Stimulated activated CD4-positive, alpha-beta T cell treated with anti-CD3 and anti-CD28 coated beads, Interleukin-15, amount 100 ng/mL, for 1 hour (primary cell): ENCODE measurements at places on chromosomes 5 and 9.

DNA sequence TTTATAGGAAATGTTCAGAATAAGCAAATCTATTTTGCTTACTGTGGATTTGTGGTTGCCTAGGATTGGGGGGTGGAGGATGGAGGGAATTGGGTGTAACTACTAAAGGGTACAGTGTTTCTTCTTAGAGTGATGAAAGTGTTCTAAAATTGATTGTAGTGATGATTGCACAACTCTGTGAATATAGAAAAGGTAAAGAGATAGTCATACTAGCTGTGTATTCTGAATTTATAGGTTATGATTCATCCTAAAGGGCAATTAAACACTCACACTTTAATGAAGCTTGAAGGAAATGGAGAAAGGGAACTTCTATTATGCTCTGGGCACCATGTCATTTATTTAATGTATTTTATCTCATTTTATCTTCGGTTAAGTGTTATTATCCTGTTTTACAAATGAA, 9.9 kb downstream of the TXNDC8 start:
- DNase-seq: no peak

DNA sequence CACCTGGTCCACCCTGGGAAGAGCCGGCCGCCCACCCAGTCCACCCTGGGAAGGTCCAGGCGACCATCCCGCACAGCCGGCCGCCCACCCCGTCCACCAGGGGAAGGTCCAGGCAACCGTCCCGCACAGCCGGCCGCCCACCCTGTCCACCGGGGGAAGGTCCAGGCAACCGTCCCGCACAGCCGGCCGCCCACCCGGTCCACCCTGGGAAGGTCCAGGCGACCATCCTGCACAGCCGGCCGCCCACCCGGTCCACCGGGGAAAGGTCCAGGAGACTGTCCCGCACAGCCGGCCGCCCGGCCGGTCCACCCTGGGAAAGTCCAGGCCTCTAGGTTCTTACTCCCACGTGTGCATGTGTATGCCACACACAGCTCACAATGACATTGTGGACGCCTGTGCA, 6.7 kb upstream of the QSOX2 start:
- DNase-seq: no peak

DNA sequence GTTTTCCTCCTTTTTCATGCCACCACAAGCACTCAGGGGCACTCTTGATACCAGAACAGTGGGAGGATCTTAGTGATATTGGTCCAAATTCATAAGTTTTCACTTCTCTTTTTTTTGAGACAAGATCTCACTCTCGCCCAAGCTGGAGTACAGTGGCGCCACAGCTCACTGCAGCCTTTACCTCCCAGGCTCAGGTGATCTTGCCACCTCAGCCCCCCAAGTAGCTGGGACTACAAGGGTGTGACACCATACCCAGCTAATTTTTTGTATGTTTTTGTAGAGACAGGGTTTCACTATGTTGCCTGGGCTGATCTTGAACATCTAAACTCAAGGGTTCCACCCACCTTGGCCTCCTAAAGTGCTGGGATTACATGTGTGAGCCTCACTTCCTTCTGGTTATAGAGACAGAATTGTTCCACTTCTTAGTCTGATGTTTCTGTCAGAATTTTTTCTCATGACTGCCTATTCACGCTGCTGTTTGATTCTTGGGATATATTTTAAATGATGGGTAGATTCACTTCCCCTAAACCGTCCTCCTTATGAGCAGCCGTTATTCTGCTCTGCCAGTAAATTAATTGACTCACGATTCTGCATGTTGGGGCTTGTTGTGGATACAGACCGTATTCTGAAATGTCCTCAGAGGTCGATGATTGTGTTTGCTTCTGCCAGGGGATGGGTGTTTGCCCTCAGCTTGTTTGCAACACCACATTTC, 30.8 kb downstream of the MTAP start:
- DNase-seq: no peak

- no peak for DNase-seq
Observed at GRCh38 chr5:154221371-154221896, 30.9 kb downstream of the GALNT10 start.

- DNase-seq: no peak
Observed at GRCh38 chr5:32713770-32714381, 2.8 kb downstream of the NPR3 start.

DNA sequence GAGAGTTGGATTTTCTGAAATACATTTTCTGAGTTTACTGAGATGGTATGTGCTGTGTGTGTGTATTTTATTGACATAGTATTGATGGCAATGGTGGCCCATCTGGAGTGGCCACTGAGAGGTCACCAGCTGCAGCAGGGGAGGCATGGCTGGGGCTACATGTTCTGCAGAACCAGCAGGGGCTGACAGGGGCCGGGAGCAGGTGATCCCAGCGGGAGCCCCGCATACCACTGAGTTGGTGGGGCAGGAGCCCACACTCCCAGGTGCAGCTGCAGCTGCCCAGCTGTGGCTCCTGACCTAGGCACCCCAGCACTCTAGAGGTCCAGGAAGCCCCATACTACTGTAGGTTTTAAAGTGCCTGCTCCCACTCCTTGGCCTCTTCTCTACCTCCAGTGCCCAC, 1044.2 kb upstream of the CDH9 start:
- DNase-seq: no peak

GRCh38 chr9:25742256-25742655, 64.0 kb upstream of the TUSC1 start:
- DNase-seq: no peak

DNA sequence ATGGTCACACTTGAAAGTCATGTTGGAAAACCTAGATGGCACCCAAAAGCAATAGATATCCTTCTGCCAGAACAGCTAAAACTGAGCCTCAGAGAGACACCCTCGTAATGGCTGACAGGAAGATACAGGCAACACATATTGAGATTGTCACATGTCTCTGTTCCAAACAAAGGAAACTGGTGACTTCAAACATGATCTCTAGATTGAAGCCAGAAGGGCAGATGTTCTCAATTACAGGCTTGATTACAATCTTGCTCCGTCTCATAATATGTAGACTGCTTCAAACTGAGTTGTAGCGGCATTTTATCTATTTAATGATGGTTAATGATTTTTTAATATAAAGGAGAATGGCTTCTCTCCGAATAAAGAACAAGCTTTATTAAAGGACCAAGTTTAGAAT, 774.3 kb downstream of the KCTD16 start:
- DNase-seq: no peak

GRCh38 chr5:56078278-56079156, 83.8 kb upstream of the IL6ST start:
- no peak for DNase-seq

GRCh38 chr5:93746406-93747056, 5.1 kb upstream of the POU5F2 start:
- no peak for DNase-seq

- no peak for DNase-seq
Observed at GRCh38 chr5:21831145-21831787, 1021.9 kb downstream of the CDH12 start.

- DNase-seq: no peak
Observed at GRCh38 chr5:151267491-151268260, 14.7 kb downstream of the GM2A start.

GRCh38 chr5:139734539-139734916, 61.1 kb upstream of the PSD2 start:
- DNase-seq: no peak

DNA sequence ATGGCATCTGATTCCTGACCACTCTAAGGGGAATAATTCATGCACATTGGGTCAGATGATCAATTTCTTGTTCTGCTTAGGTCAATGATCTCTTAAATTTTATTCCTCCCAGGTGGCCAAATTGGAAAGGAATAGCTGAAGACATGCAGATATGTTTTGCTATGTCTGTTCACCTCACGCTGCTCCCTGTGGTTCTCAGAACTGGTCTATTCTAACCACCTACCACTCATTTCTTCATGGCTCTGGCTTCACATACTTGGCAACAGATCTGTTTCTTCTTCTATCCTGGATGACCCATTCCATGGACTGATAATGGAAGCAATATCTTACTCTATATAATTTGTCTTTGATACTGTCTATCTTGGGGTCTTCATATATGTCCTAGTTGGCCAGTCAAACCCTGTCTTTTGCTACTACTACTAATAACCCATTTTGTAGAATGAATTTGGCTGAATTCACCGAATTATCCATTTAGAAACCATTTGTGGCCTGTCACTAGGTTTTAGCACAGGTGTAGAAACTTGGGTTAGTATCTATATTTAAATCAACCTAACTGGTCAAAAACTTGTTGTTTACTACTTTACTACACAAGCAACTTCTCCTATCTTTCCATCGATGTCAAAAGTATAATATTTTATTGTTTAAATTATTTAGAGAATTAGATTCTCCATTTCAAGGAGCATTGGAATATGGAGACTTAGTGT, 650.9 kb downstream of the TLE4 start:
- no peak for DNase-seq

DNA sequence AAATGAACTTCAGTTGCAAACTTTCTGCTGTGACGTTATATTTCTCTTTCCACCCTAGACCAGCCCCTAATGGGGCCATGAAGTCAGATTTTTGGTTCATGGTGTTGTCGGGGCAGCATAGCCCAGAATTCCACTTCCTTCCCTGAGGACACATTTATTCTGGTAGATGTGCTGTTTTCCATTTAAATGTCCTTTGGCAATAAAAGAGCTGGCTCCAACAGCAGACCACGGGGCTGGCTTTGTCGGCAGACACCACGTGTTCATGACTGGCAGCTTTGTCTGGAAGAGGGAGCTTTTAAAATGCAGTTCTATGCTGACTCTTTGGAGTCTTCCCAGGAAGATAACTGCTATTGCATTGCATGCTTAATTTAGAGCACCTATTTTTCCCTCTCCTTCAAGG, 17.6 kb upstream of the LCP2 start:
- DNase-seq: no peak

GRCh38 chr5:80125962-80126480, 90.9 kb downstream of the THBS4 start:
- DNase-seq: no peak

GRCh38 chr5:169767938-169768337, 130.9 kb downstream of the DOCK2 start:
- DNase-seq: no peak

GRCh38 chr5:107443897-107444296, 226.8 kb downstream of the EFNA5 start:
- DNase-seq: no peak

GRCh38 chr5:168227973-168228615, 63.4 kb upstream of the WWC1 start:
- DNase-seq: no peak

DNA sequence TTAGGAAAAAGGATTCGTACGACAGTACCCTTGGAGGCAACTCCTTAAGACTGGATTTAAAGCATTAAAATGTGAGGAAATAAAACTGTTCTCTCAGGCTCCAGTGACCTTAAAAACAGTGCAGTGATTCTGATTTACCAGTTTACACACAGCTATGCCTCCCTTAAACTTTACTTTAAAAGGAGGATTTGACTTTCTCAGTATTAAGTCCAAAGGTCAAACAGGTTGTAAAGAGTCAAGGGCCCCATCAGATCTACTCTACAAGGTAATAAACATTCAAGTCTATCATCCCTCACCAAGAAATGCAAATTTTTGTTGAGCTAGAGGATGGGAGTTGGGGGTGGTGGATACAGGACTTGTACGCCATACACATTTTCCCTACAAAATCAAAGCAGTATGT, 75.2 kb downstream of the ELAVL2 start:
- DNase-seq: no peak

GRCh38 chr9:109510506-109510905, 12.4 kb upstream of the PTPN3 start:
- DNase-seq: no peak

DNA sequence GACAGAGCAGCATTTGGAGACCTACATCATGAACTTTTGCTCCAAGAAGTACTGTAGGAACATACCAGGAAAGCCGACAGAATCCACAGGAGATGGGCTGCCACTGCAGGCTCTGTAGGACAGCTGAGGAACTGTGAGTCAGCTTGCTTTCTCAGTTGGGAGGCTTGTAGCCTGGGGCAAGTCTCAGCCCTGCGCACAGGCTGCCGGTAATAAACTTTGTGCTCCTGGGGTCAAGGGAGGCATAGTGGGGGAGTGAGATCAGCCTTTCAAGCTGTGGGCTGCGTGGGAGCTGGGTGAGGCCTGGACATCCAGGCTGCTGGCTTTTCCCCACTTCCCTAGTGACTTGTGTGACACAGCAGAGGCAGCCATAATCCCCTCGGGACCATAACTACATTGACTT, 718.0 kb upstream of the CDH10 start:
- no peak for DNase-seq

DNA sequence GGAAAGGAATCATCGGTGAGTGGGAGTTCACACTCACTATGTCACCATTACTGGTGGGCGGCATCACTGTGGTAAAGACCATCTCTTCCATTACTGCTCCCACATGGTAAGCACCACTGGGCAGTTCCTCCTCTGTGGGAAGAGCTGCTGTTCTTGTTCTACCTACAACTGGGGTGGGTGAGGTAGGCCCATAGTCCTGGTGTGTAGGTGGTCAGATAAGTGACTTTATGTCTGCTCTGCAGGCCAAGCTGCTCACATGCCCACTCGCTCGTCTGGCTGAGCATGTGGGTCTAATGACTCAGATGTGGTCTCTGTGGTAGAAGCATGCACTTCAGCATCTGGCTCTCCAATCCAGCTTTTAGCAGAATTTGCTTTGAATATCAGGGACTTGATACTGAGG, 82.9 kb downstream of the TMEM215 start:
- DNase-seq: no peak

DNA sequence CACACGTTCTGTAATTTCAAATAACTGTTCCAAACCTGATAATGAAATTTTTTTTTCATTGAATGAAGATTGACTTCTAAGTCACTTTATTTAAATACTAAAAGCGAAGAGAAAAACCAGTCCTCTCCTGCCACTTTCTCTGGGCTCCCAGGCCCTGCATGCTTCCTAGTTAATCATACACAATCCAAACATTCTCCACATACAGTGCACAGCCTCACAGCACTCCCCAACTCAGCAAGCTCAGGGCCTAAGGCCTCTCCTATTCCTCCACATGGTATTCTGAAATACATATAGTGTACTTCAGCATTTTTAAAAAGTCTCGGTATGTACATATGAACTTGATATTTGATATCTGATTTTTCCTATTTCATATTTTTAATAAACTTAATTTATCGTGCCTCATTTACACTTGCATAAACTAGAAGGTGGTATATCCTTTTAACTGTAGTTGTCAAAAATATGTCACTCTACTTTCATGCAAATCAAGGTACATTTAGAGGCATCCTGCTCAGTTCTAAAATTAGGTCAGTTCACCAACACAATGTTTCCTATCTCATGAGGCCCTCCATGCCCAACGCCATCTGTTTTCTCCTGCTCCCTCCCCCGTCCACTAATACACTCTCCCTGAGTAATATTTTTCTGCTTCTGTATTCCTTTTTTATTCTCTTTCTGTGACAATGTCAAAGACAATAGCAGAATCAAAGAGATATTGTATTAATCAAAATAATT, 206.7 kb downstream of the ARRDC3 start:
- no peak for DNase-seq

DNA sequence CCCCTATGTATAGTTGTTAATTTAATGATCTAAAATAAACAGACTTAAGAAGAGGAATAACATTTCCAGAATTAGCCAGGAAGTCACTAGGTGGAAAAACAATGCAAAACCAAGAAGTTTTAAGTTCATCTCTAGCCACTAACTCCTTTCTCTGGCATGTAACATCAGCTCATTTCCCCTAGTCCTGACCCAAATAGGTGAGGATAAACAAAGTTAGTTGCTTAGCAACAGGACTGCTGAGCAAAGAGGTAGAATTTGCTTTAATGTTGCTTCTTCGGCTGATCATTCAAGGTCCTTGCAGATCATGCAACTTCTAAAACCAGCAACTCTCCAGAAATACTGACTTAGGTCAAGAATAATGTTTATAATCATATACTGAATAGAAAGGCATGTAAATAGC, 675.8 kb downstream of the CETN3 start:
- no peak for DNase-seq

GRCh38 chr9:92522983-92523970, 12.5 kb downstream of the ECM2 start:
- no peak for DNase-seq

GRCh38 chr5:162824360-162824759, 613.0 kb upstream of the CCNG1 start:
- DNase-seq: no peak
